ENCODE measurements at places on chromosomes 6 and 20.

DNA sequence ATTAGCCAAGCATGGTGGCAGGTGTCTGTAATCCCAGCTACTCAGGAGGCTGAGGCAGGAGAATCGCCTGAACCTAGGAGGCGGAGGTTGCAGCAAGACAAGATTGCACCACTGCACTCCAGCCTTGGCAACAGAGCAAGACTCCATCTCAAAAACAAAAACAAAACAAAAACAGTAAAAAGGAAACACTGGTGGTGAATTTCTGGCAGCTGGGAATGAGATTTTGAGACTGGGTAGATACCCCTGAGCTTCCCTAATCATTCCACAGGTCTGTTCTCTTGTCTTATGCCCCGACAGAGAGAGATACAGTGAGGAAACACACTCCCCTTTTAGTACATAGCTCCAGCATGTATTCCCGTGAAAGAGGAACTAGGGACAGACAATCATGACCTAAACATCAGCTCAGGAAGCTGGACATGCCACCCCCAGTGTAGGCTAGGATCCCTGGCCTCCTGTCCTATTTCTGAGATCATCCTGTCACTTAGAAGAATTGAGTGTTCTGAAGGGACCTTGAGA is 9.6 kb downstream of the MAN1A1 start:
- DNase-seq, result no peak

DNA sequence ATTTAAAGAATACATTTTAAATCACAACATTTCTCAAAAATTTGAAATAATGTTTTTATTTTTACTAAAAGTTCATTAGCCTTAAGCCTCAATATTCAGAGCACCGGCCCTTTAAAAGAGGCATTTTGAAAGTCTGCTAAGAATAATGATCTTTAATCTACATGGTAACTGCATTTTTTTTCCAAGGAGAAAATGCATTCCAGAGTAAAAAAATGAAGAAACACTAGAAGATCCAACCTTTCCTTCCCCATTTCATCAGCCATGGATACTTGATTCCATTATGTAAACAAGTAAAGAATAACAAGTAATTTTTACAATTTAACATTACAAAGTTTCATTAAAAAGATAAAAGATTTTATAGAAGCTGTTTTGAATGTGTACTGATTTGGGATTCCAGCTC is 21.8 kb downstream of the LCA5 start:
- DNase-seq, result no peak

DNA sequence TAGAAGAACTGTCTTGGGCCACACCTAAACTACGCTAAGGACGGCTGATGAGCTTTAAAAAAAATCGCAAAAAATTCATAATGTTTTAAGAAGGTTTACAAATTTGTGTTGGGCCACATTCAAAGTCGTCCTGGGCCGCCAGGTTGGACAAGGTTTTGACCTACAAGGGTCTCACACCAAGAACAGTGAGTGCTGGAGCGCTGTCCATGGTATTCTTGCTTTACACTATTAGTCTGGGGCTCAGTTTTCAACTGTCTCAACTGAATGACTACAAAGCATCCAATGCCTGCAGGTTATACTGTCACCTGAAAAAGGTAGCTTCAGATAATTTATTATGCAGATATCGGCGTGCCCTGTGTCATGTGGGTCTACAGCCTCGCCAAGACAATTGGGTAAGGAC is 3.7 kb upstream of the FAXC start:
- no peak for DNase-seq

GRCh38 chr6:15888798-15889772 is 226.3 kb upstream of the DTNBP1 start:
- no peak for DNase-seq

DNA sequence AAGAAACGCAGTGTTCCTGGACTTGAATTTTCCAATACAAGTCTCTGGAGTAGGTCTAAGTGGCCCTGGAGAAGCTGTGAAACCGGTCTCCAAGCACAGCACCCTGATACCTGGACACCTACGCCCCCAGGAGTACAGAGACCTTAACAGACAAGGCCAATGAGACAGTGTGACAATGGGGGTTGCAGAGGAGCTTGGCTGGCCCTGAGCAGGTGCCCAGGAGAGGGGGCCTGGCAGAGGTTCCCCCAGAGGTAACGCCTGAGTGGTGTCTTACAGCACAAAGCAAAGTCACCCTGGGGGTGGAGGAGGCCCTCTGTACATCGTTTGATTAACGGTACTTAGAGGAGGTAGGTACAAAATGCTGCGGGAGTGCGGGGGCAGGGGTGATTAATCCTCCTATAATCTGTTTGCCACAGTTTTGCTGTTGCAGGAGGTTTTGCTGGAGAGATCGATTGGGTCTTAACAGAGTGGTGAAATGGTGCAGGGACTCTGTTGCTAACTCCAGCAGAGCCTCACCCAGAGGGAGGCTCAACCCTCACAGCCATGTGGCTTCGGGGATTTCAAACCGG is 37.3 kb upstream of the APCDD1L start:
- DNase-seq, result no peak

DNA sequence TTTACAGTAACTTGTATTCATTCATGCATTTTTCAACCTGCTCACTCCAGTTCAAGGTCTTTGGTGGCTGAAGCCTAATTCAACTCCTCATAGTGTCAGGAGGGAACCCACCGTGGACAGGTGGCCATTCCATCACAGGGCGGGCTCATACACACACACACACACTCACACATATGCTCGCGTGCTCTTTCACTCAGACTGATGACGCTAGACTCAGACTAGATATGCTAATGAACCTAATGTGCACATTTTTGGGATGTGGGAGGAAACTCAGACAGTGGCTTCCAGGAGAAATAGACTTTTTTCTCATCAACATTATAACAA is 56.7 kb downstream of the TRIM27 start:
- DNase-seq, result no peak

GRCh38 chr6:15249371-15250019 is 3.6 kb downstream of the JARID2 start:
- DNase-seq, result no peak

DNA sequence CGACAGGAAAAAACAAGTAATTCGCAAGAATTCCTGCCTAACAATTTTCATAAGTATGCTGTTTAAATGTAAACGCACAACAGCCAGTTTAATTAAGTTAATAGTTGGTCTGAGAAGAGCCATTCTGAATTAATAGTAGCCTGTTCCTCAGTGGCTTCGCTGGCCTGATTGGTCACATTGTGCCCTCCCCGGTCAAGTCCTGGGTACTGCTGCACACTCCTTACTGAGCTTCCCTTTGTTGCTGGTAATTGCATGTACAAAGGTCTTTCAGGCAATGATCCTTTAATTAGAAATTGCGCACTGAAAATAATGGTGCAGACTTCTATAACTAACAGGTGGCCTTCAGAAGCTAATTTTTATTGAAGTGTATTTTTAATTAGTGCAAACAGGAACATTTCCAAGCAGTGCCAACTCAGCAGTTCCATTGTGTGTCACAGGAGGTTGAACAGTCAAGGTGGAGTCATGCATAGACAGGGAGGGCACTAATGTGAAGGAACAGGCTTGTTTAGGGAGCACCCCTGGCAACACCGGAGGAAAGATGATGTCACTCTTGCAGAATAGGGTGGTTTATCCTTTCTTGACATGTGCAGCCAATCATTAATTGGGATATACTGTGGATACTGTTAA is 92.6 kb upstream of the SLC22A23 start:
- no peak for DNase-seq

DNA sequence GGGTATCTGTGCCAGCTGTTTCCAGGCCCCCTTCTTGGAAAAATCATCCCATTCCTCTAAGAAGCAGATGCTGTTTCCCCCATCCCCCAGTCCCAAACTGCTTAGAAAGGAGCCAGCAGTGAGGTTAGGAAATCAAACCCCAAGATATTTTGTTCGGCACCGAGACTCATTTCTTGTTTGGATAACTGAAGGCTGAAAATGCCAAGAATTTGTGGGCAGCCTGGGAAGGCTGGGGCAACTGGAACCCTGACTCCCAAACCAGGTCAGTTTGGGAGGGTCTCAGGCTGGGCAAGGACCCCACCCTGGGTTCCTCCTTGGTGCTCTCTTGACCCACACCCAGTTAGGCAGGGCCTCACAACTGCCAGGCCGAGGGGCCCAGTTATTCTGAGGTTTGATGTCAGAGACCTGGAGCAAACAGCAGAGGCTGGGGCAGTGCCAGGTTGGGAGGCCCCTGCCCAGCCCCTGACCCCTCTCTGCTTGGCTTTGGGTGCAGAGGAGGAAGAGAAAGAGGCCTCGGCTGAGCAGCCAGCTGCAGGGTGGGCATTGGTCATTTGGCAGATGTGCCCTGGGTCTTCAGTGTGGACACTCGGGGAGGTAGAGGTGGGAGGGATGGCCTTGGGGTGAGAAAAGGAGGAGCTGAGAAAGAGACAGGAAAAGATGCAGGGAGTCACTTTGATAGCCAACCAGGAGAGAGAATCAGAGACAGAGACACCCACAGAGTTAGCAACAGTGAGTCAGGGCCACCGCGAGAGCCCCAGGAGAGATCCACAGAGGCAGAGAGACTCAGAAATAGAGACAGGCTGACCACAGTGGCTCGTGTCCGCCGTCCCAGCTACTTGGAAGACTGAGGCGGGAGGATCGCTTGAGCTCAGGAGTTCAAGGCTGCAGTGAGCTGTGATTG is 5.0 kb downstream of the ANGPT4 start:
- DNase-seq, result no peak

DNA sequence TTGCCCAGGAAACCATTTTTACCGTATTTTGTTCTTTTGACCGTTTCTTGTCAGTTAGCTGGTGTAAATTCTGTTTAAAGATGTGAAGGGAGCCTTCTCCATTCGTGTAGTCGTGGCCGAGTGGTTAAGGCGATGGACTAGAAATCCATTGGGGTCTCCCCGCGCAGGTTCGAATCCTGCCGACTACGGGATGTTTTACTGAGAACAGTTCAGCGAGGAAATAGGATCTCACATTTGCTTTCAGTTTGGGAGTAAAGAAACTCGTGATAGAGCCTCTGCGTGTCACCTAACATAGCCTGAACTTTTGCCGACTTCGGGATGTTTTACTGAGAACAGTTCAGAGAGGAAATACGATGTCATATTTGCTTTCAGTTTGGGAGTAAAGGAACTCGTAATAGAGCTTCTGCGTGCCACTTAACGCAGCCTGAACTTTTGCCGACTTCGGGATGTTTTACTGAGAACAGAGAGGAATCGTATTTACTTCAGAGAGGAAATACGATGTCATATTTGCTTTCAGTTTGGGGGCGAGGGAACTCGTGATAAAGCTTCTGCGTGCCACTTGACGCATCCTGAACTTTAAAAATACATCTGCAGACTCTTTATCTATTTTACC is 5.9 kb upstream of the ZNF184 start:
- peak; percentile 76 for DNase-seq

GRCh38 chr20:33947709-33948295 is 45.9 kb upstream of the RALY start:
- no peak for DNase-seq

DNA sequence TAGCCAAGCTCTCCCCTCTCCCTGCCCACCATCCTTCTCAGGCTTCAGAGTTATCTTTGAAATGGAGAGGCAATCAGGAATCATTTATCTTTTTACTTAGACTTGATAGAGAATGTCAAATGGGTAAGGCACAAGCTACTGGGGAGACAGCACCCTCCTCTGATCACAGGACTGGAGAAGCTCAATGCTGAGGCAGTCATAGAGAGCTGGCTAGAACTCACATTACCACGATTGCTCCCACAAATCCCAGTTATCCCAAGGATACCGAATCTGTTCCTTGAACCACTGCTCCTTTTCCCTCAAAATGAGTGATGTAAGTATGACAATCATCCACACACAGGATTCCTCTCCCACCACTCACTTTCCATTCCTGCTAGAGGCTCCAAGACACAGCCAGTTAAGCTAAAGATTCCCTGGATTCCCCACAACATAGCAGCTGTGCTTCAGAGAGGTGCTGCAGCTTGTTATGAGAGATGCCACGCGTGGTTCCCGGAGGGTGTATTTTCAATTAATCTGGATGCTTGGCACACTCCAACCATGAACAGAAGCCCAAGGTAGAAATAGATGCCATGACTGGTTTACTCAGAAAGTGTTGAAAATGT is 96.2 kb upstream of the VGLL2 start:
- DNase-seq, result no peak

DNA sequence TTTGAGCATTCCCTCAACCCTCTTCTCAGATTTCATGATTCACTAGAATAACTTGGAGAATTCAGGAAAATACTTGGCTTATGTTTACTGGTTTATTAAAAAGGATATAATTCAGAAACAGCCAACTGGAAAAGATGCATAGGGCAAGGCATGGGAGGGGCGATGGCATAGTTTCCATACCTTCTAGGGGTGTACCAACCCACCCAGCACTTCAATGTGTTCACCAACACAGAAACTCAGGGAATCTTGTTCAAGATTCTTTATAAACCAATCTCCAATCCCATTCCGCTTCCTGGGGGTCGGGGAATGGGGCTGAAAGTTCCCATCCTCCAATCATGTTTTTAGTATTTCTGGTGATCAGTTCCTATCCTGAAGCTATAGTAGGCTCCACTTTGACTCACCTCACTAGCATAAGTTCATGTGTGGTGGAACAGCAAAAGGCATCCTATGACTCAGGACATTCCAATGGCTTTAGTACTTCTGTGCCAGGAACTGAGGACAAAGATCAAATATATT is 164.4 kb downstream of the SIM1 start:
- DNase-seq, result no peak
